GM06990 (cell line): ENCODE measurements at places on chromosomes 5 and 9.

GRCh38 chr5:128376577-128376976 lies 161.5 kb downstream of the FBN2 start:
- no peak for DNase-seq

DNA sequence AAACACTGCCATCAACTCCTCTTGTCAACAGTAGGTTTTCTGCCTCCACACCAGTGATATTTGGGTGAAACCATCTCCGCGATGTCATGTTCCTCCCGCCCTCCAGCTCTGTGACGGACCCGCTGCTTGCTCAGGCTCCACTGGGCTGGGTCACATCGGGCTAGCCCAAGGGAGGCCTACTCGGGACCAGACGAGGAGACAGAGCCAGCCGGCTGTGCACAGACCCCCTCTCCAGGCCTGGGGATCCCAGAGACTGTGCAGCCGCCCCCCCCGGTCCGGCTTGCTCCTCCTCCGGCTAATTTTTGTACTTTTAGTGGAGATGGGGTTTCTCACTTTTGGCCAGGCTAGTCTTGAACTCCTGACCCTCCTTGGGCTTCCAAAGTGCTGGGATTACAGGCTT lies 202.4 kb upstream of the PRDM9 start:
- DNase-seq: no peak

DNA sequence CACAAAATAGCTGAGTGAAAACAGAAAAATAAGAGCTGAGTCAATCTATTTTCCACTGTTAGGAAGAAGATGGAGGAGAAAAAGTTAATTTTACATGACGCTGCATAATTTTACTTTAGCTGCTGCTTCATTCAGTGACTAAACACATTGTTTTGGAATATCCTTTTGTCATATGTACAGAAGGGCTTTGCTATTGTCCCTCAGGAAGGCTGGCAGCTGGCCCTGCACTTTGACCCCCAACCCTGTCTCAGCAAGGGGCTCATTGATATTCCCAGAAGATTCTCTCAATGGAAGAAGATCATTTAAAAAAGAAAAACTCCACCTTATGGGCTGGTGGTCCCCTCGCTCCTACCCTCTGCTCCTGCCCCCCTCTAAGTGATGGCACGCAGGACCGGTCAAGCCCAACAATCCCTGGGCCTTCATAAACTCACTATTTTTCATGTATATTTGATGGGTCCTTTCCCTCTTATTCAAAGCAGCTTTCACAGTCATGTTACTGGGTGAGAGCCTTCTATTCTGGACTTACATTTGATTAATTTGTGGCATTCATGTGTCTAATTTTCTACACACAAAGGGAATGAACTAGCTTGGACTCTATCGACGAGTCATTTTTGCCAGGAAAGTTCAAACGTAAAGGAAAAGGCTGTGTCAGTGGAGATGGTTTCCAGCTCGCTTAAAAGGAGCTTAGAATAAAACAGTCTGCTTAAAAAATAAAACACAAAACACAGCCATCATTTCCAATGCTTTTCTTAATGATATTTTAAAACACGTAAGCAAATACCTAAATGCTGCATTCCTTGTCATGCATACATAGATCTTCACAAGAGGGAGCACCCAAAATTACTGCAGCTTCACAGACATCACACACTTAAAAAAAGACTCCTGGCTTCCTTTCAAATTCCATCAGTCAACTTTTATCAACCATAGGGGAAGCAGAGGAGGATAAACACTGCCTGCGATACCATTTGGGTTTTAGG lies 104.7 kb downstream of the EFNA5 start:
- DNase-seq: no peak

DNA sequence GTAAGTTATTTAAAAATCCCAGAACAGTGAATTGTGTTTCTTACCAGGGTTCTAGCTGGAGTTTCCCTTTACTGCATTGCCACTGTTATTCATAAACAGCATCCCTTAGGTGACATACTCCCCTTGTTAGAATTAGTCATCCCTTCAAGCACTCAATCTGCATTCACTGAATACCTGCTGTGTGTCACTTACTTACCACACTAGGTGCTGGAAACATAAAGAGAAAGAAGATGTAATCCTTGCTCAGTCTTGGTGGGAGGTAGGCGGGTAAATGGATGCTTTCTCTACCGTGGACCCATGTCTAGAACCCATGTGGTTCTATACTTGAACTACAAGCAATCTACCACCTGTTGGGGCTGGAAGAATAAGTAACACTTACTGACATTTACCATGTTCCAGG lies 371.6 kb downstream of the KDM4C start:
- no peak for DNase-seq

GRCh38 chr5:144812763-144813162 lies 642.1 kb downstream of the KCTD16 start:
- DNase-seq: no peak

DNA sequence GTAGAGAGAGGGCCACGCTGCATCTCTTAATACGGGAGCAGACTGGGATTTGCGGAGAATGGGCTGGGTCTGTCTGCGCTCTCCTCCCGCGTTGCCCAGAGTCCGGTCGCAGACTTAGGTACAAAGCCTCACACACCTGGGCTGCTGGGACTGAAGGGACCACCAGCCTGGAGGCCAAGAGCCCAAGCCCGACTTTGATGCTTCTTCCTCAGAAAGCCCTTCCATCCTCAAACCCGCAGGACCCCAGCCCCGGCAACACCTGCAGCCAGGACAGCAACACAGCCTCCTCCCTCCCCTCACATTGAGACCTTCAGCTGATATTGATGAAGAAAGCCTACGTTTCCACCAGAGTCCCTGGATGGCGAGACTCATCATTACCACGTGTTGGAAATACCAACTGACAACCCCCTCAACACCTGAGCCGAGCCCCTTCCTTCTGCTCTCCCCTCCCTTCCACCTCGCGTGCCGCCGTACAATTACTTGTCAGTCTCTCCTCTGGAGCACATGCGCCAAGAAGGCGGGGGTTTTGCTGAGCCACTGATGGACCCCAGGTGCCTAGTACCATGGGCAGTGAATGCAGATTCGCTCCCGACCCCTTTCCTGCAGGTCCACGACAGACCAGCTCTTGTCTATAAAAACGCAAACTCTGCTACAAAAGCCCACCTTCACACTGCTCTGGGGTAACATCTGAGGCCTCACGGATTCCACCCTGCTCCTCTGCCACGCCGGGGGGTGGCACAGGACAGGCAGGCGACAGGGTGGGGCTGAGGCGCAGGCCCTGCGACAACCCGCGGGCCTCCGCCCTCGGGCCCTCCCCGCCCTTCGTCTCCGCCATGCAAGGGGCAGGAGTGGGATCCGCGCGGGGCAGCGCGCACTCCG lies 841 bp downstream of the ASB6 start:
- no peak for DNase-seq

DNA sequence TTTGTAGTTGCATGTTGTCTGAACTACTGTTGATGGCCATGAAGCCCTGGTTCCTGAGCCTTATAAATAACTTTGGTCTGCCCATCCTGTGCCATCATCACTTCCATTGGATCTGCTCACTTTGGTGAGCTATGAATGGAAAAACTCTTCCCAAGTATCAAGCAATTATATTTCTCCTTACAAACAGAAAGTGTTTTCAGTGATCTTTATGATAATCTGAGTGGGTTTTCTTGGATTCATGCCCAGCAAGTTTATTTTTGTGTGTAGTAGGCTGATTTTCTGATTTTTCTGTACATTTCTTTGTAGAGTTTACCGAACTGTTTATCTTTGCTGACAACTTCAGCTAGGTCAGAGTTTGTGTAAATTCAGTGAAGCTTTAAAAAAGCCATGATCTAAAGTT lies 31.0 kb downstream of the CAMK4 start:
- no peak for DNase-seq
